ENCODE measurements at places on chromosomes 12 and 14.

DNA sequence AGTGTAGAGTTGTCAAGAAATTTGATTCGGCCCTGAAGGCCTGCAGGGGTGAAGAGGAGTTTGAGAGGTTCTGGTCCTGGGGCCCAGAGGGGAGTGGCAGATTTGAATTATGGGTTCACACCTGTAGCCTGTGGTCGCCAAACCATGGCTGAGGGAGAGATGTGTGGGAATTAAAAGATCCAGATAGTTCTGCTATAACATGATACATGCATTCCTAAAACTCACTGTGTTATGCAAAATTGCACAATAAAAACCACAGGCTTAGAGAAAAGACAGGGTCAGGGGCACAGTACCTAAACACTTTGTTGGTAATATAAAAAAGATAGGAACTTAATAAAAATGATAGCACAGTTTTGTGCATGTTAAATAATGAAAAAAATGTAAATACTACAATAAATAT, 106.2 kb downstream of the TMEM30B start:
- no peak for DNase-seq

- DNase-seq, result no peak
Observed at GRCh38 chr14:65938738-65939137, 526.2 kb downstream of the FUT8 start.

GRCh38 chr12:69648476-69648875, 37.8 kb upstream of the LRRC10 start:
- DNase-seq, result no peak

- DNase-seq, result no peak
Observed at GRCh38 chr12:5720381-5721005, 224.6 kb downstream of the ANO2 start.

- DNase-seq, result no peak
Observed at GRCh38 chr12:122668268-122668667, 34.9 kb downstream of the HCAR2 start.

GRCh38 chr12:4934407-4935035, 24.8 kb downstream of the KCNA1 start:
- no peak for DNase-seq

- no peak for DNase-seq
Observed at GRCh38 chr14:51963286-51963685, 26.1 kb upstream of the RTRAF start.
